ENCODE measurements at places on chromosomes 12 and 14.

- no peak for DNase-seq
Measured at GRCh38 chr14:88227693-88228092, 95.4 kb downstream of the KCNK10 start.

GRCh38 chr14:95234426-95234825, 77.1 kb upstream of the DICER1 start:
- DNase-seq: no peak

- DNase-seq: peak; percentile 62
Measured at GRCh38 chr12:6606331-6607131, 648 bp downstream of the CHD4 start.

- no peak for DNase-seq
Measured at GRCh38 chr12:122208073-122208820, 4.7 kb downstream of the B3GNT4 start.

DNA sequence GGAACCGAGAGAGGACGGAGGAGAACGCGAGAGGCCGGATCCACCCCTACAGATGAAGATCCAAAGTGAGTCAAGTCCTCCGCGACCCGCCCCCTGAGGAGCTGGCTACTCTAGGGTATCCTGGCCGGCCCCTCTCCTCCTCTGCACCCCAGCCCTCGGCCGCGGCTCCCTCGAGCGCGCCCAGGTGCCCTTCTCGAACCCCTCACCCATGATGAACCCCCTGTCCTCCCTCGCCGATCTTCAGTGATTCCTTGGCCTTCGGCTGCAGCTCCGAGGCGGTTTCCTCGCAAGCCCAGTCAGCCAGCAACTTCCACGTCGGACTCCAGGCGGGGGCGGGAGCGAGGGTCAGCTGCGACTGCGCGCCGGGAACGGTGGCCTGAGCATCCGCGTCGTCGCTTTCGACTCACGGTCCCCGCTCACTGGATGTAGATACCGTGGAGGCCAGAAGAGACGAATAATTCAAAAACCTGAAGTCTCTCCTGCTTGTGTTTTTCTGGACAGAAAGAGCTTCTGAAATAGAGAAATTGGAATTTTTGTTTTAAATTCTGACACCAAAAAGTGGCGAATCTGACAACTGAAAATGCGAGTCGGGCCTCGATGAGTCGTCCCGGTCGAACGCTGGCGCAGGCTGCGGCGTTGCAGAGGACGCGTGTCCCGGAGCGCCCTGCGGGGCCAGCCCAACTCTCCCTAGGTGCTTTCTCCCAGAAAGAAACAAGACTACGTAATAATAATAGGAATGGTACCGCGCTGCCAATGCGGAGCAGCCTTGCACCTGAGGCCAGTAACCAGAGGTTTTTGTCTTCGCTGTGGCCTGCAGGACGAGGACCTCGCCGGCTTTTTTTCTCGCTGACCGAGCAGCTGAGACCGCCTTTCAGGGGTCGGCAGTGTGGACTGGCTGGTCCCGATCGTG, at the start of gene ARL1:
Gene ARL1, minus strand, starts transcription at position 337 of the 910 bp plus-strand sequence. Its CDS starts 127 bp downstream, at position 210.
- DNase-seq: peak; percentile 90

- DNase-seq: no peak
Measured at GRCh38 chr12:34597548-34598351, 575.5 kb downstream of the ALG10 start.

GRCh38 chr12:106144847-106145246, 6.1 kb upstream of the NUAK1 start:
- no peak for DNase-seq

- peak; percentile 76 for DNase-seq
Measured at GRCh38 chr12:49188201-49188915, 522 bp downstream of the TUBA1A start.
